ENCODE measurements at places on chromosomes 4 and X.

GRCh38 chr4:113452868-113453620, 308.5 kb downstream of the CAMK2D start:
- DNase-seq, result no peak

DNA sequence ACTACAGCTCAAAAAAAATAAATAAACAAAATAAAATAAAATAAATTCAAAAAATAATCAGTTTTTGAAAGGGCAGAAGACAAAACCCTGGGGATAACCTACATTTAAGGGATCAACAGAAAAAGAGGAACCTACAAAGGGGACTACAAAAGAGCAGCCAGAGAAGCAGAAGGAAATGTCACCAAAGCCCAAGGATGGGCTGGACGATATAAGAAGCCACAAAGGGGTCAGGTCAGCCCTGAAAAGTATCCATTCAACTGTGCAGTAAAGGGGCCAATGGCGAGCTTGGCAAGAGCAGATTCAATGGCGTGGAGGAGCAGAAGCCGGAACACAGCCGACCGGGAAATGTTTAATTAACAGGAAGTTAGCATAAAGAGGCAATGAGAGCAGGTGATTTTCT, 16.9 kb downstream of the ACOT9 start:
- DNase-seq, result no peak

- no peak for DNase-seq
Observed at GRCh38 chr4:7198440-7199128, 6.2 kb downstream of the SORCS2 start.

DNA sequence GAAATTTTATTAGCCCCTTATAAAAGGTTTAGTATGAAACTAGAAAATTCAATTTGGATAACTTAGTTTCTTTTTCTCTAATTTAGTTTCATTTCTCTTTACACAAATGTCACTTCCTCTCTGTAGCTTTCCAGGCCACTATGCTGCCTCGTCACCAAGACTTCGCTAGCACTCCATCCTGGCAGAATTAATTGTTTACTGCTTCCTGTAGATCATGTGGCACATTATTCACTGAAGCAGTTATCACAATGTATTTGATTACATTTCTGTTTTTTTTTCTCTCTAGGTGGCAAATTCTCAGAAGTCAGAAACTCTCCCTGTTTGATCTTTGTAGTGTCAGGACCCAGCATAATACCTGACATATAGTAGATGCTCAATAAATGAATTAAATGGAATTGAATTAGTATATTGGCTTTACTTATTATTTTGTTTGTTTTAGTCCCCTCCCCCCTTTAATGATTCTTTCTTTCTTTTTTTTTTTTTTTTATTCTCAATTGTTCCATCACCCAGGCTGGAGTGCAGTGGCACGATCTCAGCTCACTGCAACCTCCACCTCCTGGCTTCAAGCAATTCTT, 9.3 kb upstream of the SAT1 start:
- DNase-seq, result peak; percentile 41
